ENCODE measurements at places on chromosomes 2 and 18.

DNA sequence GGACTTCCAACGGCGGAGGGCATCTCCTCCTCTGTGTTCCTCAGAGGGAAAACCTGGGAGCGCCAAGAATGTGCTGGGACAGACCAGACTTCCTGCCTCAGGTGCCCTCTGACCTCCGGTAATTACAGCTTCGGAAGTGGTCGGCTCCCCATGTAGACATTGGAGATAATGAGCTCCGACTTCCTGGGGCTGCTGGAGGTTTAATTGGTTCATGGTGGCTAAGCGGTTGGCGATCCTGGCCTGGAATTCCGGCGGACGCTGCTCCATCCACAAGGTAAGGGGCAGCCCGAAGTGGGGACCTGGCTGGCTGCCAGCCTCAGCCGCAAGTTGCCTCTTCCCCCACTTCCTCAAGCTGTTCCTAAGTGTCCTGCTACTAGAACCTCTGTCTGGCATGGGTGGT, 83.2 kb upstream of the EPC2 start:
- no peak for DNase-seq

GRCh38 chr18:67410075-67411070, 106.1 kb downstream of the DSEL start:
- no peak for DNase-seq

DNA sequence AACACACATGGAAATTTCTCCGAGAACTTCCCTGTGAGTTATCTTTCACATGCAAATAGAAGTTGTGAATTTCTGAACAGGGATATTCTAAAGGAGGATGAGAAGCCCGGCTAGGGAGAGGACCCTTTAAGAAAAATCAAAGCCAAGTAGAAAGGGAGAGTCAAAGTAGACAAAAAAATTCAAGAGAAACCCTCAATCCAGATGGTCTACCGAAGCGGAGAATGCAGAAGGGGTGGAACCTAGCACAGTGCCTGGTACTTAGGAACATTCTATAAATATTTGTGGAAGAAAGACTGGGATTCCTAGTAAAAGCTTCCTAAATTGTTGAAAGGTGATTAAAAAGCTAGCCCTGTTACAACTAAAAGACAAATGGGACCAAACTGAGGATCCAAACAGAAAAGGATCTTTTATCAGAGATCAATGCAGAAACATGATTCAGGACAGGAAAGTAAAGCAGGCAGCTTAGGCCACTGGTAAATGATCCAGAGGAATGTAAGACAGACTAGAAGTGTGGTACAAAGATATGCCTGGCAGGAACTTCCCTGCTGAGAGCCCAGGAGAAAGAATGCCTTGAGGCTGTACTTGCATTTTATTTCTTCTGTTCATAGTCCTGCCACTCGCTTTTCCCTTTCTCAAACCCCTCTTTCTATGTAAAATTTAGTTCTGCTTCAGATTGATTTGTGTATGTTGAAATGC, 19.5 kb upstream of the GLS start:
- DNase-seq, result no peak

- DNase-seq, result no peak
Measured at GRCh38 chr2:71154798-71155197, 24.4 kb downstream of the MPHOSPH10 start.

DNA sequence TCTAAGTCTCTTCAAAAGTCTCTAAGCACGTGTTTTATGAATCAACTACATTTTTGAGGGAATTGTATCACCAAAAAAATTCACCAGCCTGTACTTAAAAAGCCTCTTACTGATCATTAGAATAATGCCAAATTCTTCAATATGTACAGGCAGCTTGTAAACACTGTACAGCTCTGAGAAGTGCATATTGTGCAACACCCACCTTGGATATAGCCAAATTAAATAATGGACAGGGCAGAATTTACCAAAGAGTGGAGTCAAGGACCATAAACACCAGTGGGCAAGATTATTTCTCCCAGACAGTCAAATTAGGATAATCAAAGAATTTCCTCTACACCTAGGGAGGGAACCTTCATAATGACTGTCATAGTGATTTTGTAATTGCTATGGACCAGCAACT, 338.2 kb downstream of the NR4A2 start:
- DNase-seq, result no peak

GRCh38 chr18:44637210-44638033, 43.3 kb upstream of the SETBP1 start:
- no peak for DNase-seq

DNA sequence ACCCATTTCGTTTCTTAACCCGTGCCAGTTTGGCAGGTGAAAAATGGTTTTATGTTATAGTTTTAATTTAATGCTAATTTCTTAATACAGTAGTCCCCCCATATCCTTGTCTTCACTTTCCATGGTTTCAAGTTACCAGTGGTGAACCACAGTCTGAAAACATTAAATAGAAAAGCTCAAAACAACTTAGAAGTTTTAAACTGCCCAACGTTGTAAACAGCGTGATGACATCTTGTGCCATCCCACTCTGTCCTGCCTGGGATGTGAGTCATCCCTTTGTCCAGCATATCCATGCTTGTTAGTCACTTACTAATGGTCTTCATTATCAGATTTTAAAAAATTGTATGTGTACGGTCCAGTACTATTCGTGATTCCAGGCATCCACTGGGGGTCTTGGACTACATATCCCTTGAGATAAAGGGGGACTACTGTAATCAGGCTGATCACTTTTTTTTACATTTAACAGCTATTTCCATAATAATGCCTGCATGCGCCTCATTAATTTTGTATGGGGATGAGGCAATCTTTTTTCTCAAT, 31.9 kb downstream of the SLC66A3 start:
- DNase-seq, result no peak

DNA sequence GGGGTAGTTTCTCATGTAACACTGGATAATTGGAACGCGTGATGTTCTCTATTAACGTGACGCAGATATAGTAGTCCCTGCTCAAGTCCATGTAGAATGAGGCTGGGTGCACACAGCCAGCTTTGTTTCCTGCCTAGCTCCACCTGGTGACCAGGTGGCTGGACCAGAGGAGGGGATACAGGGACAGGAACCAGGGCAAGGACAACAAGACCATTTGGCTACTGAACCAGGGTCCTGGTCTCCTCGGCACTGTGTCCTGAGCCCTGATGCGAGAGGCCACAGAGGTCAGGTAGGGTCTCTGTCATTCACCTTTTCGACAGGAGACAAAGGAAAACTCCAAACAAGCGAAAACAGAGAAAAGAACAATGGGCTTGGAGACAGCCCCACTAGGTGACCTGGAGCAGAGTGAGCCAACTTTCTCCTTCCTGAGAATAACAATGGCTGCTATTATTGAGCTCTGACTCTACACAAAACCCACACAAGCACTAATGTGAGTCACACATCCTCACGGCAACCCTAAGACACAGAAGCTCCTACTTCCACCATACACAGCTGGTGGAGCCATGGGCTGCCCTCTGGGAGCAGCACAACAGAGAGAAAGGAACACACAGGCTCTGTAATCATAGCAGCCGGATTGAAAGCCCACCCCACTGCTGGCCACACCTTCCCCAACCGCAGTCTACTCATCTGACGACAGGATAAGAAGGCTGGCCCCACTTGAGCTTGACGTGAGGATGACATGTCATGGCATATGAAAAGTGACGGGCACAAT, 67.3 kb upstream of the TEX51 start:
- DNase-seq, result no peak

DNA sequence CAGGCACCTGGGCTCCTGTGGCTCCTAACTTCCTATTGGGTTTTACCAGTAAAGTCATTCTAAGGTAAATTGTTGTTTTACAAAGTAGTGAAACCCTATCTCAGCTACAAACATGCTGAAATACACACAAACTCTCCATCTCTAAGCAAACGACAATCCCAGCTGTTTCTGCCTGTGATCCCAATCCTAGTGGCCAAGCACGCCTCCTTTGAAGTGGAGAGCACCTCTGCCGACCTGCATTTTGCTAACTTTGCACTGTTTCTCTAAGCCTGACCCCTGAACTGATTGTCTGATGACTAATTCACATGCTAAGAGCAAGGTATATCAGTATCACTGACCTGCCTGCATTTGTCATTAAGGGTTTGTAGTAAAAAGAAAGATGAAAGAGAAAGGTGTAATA, 124.3 kb downstream of the PAX3 start:
- DNase-seq, result no peak

DNA sequence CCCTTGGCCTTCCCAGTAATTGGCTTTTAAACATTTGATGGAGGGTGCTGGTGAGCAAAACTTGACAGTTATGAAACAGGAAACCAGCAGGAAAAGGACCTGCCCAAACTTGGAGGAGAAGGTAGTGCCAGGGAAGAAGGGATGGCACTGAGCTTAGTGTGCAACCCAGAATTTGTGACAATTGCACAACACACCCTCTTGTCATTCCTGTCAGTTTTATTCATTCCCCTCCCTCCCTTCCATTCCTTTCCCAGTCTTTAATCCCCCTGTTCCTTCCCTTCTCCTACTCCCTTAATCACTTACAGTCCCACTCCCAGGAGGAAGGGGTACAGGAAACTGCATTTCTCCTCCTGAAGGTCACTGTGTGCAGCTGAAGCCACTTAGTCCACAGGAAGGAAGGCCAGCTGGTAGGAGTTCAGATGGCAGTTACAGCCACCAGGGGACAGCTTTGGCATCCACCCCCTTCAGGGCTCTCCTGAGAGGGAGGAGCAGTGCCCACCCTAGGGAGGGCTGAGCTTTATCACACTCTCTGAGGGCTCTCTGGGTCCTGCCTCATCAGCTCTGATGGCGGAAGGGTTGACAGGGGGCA, 24.0 kb upstream of the SIGLEC15 start:
- DNase-seq, result no peak

DNA sequence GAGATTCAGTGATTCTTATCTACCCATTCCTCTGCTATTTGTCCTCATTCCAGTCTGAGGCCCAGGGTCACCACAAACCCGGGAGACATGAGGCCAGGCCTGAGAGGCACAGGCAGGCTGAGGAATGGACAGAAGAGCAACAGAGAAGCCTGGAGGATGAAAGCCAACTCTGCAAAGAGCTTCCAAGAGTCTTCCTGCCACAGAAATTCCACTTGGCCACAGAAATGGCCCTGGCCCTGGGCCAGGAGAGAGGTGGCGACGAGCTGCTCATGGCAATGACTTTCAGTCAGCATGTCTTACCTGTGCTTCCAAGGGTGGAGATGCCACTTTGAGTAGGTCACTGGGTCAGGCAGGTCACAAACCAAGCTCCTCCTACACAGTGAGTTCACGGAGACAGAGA, 155.3 kb upstream of the PKDCC start:
- no peak for DNase-seq

DNA sequence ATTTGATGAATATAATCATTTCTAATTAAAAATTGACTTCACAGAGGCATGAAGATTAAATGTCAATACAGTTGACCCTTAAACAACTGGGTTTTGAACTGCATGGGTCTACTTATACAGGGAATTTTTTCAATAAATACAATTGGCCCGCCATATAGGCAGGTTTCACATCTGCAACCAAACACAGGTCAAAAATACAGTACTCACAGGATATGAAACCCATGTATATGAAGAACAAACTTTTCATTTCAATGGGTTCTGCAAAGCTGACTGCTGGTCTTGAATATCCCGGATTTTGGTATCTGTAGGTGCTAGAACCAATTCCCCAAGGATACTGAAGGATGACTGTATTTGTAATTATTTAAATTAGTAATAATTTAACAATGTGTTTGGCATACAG, 555.6 kb downstream of the EPHA4 start:
- no peak for DNase-seq

DNA sequence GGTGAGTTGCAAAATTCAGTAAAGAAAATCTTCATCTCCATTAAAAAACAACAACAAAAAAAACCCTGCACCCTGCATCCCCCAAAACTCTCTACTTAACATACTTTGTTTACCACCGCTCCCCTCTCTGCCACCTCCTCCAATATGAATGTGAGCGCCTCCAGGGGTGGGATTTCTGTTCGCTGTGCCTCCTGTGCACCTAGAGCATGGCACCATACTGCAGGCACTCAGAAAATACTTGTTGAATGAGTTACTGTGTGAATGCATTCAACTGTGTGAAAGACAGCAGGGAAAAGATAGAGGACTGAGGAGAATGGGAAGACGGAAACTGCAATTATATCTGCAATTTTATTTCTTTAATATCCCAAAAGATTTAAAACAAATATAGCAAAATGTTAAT, 4.5 kb downstream of the CEBPZ start:
- no peak for DNase-seq

GRCh38 chr2:2859732-2860131, 517.9 kb downstream of the EIPR1 start:
- no peak for DNase-seq

DNA sequence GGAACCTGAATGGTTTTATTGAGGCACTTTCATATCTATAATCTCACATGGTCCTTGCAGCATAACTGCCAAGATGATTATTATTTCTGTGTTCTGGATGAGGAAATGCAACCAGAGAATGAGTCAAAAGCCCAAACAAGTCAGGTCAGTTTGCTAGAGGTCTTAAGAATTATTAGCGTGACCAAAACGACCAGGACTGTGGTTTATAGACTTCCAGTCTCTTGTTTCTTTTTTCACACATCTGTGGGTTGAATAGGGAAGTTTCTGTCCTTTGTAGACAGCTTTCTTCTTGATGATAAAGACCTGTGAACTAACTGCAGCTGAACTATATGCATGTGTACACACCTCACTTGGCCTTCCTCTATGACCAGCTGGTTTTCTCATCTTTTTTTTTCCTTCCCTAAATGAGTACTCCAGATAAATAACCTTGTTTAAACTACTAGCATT, 13.9 kb downstream of the ADAM23 start:
- no peak for DNase-seq

GRCh38 chr2:30412047-30412683, 34.9 kb upstream of the LCLAT1 start:
- no peak for DNase-seq

DNA sequence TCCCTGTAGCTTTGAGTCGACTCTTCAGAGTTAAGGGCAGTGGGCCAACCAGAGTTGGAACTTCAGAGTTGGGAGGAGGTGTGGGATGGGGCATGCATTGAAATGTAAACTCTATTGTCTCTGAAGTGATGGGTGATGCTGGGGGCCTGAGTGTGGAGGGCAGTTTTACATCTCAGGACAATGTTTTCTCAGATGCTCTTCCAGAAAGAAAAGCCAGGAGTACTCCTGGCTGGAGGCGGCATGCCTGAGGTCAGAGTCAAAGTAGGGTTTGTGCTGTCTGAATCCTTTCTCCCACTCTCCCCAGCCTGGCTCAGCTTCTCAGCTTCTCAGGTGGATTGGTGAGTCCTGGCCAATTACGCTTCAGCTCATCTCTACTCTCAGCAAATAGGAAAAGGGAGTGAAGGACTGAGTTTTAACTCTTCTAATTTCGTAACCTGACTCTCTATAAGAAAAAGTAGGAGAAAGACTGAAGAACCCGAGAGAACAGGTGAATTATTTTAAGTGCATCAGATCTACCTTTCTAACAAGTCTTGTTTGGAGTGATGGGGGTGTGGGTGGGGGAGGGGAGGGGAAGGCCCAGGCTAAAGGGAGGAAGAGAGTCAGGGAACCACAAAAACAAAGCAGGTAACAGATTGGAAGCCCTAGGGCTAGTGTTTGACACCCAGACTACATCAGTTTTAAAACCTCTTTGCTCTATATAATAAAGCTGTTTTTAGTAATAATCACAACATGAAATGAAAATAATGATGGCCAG, 107.5 kb upstream of the PELI1 start:
- no peak for DNase-seq

GRCh38 chr18:57131101-57131500, 15.8 kb upstream of the BOD1L2 start:
- DNase-seq, result no peak
